GM04503 (cell line): ENCODE measurements at places on chromosomes 6 and 20.

GRCh38 chr6:113433335-113433991, 423.7 kb upstream of the MARCKS start:
- DNase-seq: peak; percentile 95

DNA sequence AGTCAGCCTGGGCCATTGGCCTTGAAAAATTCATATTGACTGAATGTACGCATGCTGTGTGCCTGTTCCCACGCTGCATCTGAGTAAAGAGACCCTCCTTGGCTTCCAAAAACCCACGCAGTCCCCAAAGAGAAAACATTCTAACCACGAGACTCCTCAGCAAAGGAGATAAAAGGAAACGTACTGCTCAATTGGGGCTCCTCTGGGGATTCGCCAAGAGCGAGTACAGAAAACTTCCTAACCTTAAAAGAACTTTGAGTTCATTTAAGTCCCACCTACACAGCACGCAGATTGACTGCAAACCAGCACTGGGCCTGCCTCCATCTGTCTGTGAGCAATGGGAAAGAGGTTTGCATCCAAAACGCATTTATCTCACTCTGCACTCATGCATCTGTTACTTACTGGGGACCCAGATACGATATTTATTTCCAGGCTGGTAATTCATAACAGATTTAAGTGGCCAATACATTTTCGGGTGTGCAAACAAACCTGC, 505.9 kb upstream of the CHD6 start:
- no peak for DNase-seq

- DNase-seq: no peak
These were observed 188.2 kb downstream of the CDKAL1 start for GRCh38 chr6:20722455-20722854.

GRCh38 chr20:45919542-45920399, 7.8 kb upstream of the PLTP start:
- no peak for DNase-seq

GRCh38 chr6:28651161-28651560, 125.5 kb downstream of the GPX5 start:
- DNase-seq: no peak

DNA sequence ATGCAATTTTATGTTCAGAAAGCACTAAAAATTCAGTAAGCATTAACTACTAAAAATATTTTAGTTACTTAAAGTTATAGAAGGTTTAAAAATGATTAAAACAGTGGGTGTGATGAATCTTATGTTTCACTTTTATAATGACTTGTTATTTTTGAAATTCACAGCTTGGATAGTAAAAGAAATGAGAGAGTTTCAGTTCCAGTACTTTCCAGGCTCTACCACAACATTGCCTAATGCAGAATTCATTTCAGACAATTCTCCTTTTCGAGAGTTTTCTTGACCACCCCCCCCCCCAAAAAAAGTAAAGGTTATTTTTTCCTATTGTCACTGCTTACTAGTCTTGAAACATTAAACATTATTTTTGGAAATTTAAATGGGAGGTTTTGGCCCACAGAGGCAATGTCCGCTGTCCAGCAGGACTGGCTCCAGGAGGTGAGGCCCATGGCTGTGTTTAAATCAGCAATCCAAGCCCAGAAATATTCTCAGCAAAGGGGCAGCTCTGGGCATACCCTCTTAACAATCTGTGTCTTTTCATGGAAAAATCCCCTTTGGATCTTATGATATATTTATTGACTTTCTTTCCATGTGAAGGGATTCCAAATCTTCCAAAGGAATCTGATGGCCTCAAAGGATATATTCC, 519.9 kb downstream of the MAFB start:
- DNase-seq: no peak

DNA sequence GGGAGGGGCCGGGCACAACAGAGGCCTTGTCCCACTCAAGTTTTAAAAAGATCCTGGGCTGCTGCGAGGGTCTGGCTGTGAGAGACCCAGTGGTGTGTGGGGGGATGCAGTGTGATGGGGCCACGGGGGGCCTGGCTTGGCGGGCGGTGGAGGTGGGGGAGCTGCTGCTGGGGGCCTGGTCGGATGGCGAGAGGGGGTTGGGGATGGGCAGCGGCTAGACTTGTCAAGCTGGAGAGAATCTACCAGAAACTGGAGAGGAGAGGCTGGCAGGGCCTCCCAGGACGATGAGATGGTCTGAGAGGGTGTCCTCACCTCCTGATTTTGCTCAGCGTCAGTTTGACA, 5.1 kb downstream of the RPS21 start:
- DNase-seq: no peak

DNA sequence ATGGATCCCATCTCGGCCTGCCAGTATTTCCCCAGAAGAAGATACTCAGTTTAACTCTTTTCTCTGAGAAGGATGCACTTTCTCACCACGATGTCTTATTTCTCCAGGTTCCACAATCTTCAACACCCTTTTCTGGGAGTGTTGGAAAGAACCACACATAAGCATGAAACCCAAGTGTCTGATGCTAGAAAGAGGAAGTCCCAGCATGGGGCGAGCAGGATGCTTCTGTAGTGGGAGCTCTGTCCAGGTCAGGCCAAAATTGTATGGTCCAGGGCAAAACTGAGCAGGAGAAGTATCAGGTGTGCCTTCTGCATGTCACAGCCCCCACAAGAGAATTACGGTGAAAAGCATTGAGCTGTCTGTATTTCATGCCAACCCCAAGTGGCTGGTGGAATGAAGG, 11.0 kb downstream of the TREM1 start:
- DNase-seq: no peak

DNA sequence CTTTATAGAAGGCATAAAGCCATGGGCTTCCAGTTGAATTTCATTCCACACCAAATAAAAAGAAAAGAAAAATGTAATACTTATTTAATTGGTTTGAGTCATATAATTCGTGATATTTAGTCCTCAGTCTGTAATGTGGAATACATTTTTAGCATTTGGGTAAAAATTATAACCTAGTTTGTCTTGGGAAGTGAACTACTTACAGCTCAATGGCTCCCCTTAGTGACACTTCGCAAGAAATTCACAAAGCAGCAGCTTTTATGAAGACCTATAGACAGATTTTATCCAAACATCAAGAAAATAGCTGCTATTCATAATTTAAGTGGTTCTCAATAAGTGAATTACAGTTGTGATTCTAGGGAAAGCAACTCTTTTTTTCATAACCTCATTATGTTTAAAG, 72.1 kb downstream of the RSPO3 start:
- DNase-seq: no peak

- DNase-seq: no peak
These were observed 292.3 kb upstream of the EYS start for GRCh38 chr6:65999288-65999791.

- no peak for DNase-seq
These were observed 239.6 kb upstream of the DEFB112 start for GRCh38 chr6:50289366-50289765.

DNA sequence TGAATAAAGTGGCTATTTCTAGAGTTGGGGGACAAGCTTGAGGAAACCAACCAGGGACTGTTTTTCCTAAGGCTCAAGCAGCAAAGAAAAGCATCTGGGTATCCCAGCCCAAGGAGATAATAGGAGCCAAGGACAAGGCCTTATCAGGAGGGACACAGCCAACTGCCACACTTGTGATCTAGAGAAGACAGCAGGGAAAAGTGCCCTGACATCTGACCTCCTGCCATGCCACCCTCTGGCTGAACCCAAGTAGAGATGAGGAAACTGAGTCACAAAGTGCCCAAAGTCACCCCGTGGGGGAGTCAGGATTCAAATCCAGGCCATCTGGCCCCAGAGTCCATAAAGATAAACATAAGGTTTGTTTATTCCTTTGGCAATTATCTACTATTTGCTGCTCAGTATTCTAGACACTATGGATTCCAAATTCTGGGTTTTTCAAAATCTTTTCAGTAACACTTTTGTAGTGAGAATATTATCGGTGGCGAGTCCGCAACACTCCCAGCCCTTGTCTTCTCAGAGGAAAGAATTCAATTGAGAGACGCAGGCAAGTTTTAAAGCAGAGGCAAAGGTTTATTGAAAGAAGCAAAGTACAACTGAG, 3.5 kb upstream of the LBP start:
- no peak for DNase-seq

DNA sequence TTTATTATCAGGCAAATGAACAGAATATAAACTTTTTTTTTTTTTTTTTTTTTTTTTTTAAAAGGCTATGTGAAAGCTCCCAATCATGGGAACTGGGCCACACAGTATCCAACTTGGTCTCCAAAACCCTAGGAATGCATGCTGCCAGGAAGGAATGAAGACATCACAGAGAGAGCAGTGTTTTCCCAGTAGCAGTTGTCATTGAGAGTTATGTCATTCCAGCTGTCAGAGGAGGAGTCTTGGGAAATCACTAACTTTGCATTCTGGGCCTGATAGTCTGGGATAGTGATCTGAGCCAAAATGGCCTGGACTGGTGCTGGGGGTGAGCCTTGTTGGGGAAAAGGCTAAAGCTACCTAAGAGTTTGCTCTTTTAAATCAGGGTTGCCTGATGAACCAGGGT, 231.3 kb upstream of the MAP3K7 start:
- no peak for DNase-seq

DNA sequence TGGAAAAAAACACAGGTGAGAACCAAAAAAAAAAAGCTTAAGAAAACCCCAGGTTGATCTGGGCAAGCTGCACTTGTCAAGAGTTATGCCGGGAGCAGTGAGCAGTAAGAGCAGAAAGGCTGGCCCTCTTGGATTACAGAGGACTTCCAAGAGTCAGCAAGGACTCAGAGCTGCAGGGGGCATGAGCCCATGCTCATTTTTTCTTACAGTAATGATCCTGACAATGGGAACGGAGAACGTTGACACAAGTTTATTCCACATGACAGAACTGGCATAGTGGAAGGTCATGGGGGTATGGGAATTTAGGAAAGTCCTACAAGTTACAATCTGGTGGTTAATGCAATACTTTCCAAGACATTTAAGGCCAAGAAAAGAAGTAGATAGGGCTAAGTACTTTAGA, 256.6 kb downstream of the GMDS start:
- no peak for DNase-seq

- DNase-seq: no peak
These were observed 5.9 kb downstream of the ECI2 start for GRCh38 chr6:4129446-4129845.

- DNase-seq: no peak
These were observed 116.7 kb downstream of the SIM1 start for GRCh38 chr6:100347901-100348550.

DNA sequence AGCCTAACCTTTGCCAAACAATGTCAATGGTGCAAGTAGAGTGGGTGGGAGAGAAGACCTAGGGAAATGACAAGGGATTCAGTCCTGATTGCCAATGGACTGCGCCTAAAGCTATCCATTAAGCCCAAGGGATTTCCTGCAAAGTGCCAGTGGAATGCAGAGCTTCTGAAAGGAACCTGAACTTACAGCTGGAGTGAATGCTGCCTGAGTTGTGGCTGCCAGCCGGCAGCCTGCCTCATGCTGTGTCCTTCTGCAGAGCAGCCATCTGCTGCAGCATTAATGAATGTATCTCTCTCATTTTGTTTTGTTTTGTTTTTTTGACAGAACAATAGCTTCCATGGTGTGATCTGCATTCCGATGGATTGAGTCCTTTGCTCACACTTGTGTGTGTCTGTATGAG, 44.7 kb downstream of the SLC35F1 start:
- no peak for DNase-seq

- no peak for DNase-seq
These were observed 19.5 kb downstream of the GSTA4 start for GRCh38 chr6:52975580-52975979.

GRCh38 chr20:49608752-49609670, 41.1 kb upstream of the PTGIS start:
- DNase-seq: no peak

GRCh38 chr20:46774943-46775560, 65.6 kb downstream of the SLC2A10 start:
- no peak for DNase-seq
